ENCODE measurements at places on chromosomes 12 and 14. TPM values are rescaled to one million over a fixed set of nuclear protein-coding genes. Genes with fewer than 3 reads are reported as not detected.

C12orf50 gene
- total RNA-seq = 0.10 TPM

TMEM132D gene
- total RNA-seq = 0.46 TPM

- H3K27me3 ChIP-seq = no peaks in the 10 kb centered on the region
- H3K36me3 ChIP-seq = no peaks in the 10 kb centered on the region
- H3K4me3 ChIP-seq = no peak overlapping the region
- no peak for DNase-seq
- H3K4me1 ChIP-seq = no peaks in the 10 kb centered on the region
Observed at GRCh38 chr14:46861753-46862152, 210.2 kb upstream of the RPL10L start.

CFAP54 gene
- 5.9 TPM for total RNA-seq

- H3K27me3 ChIP-seq = no peaks in the 10 kb centered on the region
- H3K36me3 ChIP-seq = no peaks in the 10 kb centered on the region
- no peak overlapping the region for H3K27ac ChIP-seq
- peaks cover 6% of the 10 kb centered on the region for H3K4me1 ChIP-seq
- no peak overlapping the region for H3K4me3 ChIP-seq
- no peak for DNase-seq
Observed at GRCh38 chr12:79451365-79451764, 239.4 kb downstream of the PAWR start.
